Urothelium cell line (cell line): ENCODE measurements at places on chromosomes 13 and 19.

DNA sequence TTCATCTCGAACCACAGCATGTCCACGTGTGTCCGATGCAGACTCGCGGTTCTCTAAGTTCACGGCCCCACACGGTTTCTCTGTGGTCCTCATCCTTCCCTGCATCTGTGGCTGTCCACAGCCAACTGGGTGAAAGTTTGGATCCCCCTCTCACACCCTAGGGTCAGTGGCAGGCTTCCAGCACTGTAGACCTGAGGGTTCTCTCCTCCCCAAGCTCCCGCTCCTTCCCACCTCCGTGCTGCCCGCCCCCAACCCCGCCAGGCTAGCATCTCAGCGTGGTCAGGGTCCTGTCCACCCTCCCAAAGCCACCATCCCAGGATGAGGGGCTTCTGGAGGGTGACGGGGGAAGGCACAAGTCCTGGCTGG, 3.0 kb downstream of the ANGPTL4 start:
- DNase-seq, result no peak

GRCh38 chr19:17824339-17824738, 3.0 kb upstream of the INSL3 start:
- DNase-seq, result no peak

GRCh38 chr13:23505007-23505406, 65.2 kb upstream of the TNFRSF19 start:
- no peak for DNase-seq

GRCh38 chr19:48186541-48186991, 16.1 kb downstream of the ZSWIM9 start:
- no peak for DNase-seq

DNA sequence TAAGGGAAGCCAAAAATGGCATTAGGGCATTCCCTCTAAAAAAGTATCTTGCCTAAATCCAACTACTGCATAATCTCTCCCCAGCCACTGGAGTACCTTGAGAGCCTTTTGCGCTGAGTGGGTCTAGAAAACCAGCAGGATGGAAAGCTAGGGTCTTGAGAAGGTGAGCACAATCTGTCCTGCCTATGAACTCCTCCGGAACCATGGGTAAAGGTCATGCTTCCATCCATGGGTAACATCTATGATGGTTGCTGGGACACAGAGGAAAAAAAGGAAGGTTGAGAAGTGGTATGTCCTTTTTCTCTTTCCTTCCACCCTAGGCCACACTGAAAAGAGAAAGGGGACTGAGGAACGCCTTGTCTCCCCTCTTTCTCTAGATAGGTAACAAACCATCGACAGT, 52.4 kb downstream of the ZNF676 start:
- no peak for DNase-seq

DNA sequence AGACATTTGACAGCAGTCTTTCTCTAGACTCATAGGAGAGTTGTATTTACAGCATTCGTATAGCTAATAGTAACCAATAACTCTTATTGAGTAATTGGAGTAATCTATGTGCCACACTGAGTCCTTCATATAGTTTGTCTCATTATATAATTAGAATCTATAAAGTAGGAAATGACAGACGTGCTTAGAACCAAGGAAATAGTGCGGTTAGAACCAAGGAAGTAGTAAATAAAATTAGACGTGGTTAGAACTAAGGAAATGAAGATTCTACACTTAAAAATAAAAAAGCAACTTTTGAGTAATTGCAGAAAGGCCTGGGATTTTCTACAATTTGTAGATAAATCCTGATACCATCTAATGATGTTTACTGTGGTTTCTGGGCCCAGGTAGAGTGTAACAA, 107.8 kb upstream of the TNFSF11 start:
- no peak for DNase-seq

DNA sequence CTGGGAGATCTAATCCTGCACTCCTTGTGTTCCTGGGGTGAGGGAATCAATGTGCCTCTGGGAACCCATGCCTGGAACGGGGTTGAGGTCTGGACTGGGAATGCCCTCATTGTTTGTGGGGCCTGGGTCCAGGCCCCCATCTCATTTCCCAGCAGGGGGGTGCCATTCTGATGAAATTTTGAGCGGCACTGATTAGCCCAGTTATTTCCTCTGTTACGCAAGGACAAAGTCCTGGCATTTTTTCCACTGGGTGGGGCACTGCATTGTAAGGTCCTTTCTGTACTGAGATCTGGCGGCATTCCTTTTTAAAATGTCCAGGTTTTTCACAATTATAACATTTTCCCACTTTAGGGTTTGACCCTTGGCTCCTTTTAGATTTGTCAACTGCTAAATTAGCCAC, 14.8 kb downstream of the FPR3 start:
- no peak for DNase-seq

DNA sequence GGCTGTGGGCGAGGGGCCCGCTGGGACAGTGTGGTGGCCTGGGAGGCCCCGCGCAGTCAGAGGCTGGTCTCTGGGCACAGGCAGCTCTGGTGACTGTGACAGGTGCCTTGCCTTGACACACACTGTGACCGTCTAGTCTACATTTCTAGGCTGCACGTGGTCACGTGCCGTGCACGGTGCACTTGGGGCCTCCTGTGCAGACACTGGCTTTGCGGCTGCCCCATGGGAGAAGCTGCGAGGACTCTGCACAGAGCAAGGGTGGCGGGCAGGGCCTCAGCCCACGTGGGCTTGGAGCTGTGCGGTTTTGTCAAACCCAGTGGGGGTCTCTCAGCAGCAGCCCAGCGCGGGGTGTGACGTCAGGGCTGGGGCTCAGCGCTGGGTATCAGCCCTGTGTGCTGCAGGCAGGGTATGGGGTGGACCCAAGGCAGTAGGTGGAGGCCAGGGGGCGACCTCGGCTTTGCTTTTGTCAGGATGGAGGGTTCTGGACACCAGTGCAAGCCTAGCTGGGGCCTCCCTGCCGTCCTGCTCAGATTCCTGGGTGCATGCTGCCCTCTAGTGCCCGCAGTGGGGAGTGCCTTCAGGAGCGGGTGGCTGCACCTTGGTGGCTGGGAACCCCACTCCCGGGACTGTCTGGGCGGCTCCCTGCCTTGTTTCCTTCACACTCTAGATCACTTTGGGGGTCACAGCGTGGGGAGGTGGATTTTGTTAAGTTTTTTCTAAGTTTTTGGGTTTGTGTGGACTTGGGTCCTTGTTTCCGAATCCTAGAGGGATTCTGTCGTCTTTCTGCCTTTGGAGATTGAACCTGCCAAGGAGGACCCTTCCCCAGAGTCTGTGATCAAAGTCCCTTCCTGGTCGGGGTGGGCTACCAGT, 62.6 kb downstream of the KDM4B start:
- DNase-seq, result peak; percentile 84

DNA sequence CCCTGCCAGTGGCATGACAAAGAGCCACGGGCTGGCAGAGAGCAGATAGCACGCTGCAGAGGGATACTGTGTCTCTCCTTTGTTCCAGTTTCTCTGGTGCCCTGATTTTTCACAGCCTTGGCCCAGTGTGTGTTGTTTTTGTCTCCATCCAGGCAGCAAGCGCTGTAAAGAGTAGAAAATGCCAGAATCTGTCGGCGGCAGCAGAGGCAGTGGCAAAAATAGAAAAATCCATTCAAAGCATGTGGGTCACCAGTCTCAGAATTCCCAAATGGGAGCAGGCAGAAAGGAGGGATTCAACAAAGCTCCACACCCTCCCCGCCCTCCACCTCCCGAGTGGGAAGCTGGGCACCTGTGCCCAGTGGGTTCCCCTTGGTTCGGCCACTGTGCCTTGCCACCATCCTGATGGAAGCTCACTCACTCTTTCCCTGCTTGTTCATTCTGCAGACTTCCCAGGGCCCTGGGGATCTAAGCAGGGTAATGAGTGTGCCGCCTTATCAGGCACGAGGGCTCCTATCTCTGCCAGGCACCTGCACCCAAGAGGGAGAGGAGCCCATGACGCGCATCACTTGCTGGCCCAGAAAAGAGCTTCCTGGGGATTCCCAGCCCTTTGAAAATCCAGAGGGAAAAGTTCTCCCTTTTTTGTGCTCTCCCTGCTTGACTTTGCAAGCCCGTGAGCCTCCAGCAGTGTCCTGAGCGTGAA, 416.9 kb downstream of the IRS2 start:
- no peak for DNase-seq

DNA sequence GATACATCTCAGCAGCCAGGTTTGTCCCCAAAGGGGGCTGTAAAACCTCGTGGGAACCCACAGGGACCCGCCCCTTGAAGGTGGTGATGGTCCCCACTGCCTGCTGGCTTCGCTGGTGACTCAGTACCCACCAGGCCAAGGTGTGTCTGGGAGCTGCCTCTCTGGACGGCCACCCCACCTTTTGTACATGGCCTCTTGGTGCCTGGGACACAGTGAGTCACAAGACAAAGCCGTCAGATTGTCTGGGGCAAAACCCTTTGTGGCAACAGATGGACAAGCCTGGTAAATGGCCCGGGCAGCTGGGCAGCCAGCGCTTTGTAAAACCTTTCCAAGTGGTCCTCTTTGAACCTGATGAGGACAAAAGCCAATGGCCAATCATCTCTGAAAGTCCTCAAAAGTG, 27.9 kb upstream of the KLF2 start:
- DNase-seq, result no peak

GRCh38 chr13:95156208-95156607, 145.0 kb downstream of the ABCC4 start:
- no peak for DNase-seq
